ENCODE measurements at places on chromosomes 6 and 20. TPM values are rescaled to one million over a fixed set of nuclear protein-coding genes. Genes with fewer than 3 reads are reported as not detected.

DNA sequence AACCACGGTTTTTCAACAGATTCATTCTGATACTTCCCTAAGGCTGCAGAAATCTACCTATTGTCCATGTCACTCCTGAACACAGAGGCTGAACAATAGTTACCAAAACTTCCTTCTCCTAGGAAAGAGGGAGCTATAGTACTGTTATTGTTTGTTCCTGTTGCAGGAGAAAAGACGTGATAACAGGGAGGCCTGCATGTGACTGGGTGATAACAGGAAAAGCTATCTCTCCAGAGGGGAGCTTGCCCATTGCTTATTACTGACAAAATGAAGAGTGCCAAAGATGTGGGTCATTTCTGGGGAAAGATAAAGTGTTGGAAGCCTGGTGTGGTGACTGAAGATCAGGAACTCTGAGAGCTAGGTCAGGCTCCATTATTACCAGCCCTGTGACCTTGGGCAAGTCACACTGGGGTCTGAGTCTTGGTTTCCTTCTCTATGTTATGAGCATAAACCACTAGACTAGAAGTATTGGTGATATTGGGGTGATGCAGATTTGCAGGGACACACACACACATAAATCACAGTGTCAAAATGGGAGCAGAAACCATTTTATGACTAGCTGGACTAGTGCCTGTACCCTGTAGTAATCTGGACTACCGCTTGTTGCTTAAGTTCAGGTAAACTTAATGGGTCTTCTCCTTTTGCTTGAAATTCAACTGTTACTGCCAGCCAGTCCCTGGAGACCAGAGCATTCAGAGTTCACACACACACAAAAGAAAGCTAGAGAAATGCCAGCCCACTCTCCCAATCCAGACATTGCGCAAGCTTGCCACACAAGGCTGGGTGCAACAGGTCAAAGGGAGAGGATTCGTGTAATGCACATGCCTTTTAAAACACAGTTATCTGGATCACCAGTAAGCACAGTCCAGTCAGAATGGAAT is 136.0 kb upstream of the CNR1 start:
- no peaks in the 10 kb centered on the region for H3K36me3 ChIP-seq
- 0 out of 2 replicates have a peak, but pooled peaks cover 4% of the 10 kb centered on the region for H3K4me1 ChIP-seq
- no peak for DNase-seq
- no peak overlapping the region for H3K4me3 ChIP-seq
- H3K27ac ChIP-seq = no peak overlapping the region

- H3K4me1 ChIP-seq = peaks cover 8% of the 10 kb centered on the region
- no peaks in the 10 kb centered on the region for H3K27me3 ChIP-seq
- DNase-seq = no peak
Observed at GRCh38 chr6:72416744-72417465, 205.0 kb upstream of the KCNQ5 start.

GRCh38 chr6:23170049-23170448 is 600.7 kb downstream of the HDGFL1 start:
- H3K27me3 ChIP-seq = no peaks in the 10 kb centered on the region
- no peaks in the 10 kb centered on the region for H3K36me3 ChIP-seq
- no peak overlapping the region for H3K27ac ChIP-seq
- no peak overlapping the region for H3K4me3 ChIP-seq

The PHACTR2 gene
- total RNA-seq = 57.1 TPM

The FERMT1 gene
- total RNA-seq = 5.7 TPM

Data from SJCRH30 (cell line).